ENCODE measurements at places on chromosomes 2 and 18.
A peak's percentile ranks its signal among the peaks of the same experiment; 100 is the strongest.

DNA sequence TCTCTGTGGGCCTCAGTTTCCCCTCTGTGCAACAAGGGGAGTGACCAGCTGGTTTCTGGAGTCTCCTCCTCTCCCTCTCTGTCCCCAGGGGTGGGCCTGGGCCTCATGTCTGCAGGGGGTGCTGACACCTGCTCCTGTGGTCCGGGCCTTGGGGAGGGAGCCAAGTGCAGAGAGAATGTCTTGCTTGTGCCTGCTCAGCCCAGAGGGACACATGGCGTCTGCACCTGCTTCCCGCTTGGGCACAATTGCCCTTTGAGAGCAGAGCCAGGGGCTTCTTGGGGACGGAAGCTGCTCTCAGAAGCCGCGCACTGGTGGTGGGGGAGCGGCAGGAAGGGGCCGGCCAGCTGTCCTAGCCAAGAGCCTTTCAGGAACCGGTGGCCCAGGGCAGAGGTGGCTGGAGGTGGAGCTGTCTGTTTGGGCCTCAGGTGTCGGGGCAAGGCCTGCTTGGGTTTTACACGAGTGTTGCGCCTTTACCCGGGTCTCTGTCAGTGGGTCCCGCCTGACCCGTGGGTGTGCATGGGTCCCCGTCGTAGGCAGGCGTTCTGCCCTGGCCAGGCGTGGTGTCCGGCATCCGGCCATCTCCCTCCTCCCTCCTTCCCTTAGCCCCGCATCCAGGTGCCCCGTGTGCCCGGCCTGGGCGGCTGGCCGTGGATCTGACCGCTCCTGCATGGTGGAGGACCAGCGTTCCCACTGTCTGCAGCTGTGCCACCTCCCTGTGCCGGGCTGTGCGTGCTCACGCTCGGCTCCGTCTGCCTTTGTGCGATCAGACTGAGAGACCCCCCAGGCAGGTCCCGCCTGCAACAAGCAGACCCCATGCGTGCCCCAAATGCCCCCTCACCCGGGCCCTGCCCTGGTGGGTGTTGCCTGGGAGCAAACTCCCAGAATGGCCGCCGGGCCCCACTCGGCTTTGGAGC, 4.0 kb downstream of the NEU4 start:
- no peak for DNase-seq

DNA sequence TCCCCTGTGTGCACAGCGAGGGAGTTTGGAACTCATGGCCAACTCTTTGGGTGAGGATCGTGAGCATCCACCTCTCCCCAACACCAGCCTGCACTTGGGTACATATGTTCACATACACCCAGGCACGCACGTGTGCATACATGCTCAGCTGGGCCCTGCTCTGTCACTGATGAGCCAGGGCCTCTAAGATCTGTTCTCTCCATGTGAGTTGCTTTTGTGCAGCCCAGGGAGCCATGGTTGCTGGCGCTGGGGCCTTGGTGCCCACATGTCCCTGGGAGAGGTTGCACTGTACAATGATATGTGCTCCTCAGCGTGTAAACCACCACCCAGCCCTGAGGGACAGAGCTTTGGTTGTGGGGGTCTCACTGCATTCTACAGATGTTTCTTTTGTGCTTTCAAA, 44.1 kb downstream of the KLHL29 start:
- no peak for DNase-seq

DNA sequence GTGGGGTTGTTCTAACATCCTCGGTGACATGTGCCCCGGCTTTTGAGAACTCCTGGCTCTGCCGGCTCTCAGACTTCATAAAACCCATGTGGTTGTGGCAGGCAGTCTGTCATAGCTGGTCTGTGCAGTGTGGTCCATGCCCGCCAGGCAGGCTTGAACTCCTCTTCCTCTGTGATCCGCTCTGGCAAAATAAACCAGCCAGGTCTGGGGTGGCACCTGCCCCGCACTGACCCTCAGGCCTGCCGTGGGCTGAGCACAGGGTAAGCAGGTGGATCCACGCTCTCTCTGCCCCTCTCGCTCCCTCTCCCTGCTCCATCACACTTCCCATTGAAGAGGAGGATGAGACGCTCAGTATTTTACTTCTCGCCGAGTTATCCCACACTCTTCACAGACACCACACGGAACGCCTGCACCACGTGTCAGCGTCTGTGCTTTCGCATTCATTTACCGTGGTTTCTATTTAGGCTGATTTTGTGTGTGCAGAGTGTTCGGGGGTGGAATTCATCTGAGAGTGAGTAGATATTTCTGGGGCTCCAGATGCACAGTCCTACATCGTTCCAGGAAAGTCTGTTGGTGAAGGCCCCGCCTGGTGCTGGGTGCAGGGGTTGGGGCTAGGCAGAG, 56.4 kb downstream of the RTP5 start:
- no peak for DNase-seq

DNA sequence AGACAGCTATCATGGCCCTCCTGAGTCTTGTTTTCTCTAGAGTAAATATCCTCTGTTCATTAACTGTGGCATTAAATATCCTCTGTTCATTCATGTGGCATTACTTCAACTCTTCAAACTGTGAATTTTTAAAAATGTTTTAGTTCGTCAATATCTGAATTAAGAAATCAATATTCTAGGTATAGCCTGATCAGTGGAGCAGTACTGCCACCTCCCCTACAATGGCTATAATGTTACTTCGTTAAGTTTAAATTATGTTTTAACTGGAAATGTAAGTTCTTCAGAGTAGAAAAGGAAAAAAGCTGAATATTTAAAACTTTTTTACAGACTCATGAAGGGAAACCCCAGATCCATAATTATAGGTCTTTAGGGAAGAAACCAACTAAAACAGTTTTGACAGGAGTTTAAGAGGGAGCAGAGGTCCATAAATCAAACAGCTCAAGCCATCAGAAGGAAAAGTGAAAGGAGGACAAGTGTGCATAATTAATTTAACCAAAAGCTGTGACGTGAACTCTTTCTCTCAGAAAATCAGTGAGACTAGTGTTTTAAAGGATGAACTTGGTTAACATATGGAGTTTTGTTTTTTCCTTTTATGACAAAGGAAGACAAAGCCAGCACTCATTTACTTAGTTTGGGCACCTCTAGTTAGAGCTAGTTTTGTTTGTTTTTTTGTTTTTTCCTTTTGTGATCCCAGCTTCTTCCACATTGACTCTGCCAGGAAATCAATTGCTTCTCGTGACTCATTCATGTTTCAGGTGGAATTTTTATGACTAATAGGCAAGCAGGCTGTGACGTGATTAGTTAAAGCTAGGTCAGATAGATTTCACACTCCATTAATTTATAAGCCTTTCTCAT, 44.9 kb downstream of the RBBP8 start:
- DNase-seq, result no peak

DNA sequence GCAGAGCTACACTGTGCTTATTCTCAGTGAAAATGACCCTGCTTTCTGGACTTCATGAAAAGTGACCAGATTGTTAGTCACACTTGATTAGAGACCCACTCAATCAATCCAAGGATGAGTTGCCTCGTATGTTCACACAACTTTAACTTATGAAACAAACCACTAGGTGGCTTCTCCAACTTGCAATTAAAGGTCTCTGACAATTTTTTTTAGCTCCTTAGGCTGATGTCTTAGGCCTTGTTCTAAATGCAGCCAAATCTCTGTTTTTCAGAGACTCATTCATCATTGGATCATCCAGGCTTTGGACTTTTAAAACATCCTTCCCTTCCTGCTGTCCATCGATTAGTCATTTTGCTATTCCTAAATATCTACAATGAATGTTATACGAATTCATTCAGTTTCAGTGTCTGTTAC, 63.4 kb downstream of the MREG start:
- peak; percentile 40 for DNase-seq

- DNase-seq, result no peak
Observed at GRCh38 chr2:119751706-119752105, 8.0 kb upstream of the PTPN4 start.

DNA sequence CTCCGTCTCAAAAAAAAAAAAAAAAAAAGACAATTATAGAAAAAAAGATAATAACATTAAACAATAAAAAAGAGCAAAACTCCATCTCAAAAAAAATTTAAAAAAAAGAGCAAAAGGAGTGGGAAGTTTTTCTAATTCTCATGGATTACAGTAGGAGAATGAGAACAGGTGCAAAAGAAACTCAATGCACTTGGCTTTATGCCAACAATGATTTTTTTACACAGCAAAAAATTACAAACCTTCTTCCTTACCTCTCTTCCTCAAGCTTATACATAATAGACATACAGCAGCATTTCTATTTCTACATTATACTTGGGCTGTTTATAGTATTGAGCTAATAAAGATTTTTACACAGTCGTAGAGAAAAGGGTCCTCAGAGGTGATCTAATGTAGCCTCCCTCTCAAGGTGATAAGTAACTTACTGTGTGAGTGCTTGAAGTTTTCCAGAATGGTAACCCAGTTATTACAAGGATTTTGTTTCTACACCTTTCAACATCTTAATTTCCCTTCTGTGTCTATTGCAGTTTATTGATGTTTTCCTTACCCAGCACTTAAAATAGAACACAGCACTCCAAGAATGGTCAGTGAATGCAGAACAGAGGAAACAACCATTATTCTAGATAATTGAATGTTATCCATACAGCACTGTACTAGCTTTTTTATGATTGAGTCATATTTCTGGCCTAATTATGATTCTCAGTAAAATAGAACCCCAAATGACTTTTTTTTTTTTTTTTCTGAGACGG, 34.9 kb upstream of the RNF138 start:
- DNase-seq, result no peak

DNA sequence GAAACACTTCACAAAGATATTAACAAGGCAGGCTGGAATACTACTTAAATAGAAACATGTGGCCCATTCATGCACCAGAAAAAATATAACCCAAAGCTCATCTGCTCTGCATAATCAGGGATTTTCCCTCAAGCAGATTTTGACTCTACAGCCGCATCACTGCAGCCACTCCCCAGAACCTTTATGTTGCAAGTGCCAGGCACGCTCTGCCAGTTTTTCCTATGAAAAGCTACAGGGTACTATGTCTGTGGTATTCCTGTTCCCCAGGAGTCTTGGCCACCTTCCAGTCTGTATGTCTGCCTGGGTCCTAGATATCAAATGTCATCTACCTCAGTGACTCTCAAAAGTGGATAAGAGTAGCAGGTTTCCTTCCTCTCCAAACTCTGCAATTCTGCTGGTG, 3.8 kb downstream of the COA5 start:
- no peak for DNase-seq

DNA sequence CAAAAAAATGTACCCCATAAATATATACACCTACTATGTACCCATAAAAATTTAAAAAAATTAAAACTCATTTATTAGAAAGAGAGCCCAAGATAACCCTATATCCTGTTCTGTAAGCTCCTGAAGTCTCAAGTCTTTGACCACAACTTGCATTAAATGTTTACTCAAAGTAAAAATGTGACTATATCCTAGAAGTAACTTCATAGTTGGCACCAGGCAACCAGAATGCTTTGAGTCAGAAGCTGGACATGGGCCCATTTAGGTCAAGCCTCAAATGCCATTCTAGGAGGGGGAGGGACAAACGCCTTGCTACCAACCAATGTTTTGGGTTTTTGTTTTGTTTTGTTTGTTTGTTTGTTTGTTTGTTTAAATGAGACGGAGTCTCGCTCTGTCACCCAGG, 9.3 kb upstream of the TBC1D8 start:
- no peak for DNase-seq

DNA sequence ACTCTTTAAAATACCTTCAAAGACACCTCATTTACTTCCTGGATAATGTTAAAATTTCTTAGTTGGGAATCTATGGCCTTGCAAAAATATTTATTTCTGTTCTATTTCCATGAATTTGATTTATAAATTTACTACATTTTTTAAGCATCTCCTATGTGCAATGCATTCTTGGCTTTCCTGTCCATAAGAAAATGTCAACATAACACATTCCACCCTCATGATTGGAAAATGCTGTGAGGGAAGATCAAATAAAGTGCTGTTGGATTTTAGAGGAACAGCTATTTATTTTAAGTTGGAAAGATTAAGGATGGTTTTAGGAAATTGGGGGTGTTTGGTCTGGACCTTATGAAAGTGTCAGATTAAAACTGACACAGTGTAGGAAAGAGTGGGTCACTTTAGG, 45.4 kb upstream of the MC4R start:
- no peak for DNase-seq

DNA sequence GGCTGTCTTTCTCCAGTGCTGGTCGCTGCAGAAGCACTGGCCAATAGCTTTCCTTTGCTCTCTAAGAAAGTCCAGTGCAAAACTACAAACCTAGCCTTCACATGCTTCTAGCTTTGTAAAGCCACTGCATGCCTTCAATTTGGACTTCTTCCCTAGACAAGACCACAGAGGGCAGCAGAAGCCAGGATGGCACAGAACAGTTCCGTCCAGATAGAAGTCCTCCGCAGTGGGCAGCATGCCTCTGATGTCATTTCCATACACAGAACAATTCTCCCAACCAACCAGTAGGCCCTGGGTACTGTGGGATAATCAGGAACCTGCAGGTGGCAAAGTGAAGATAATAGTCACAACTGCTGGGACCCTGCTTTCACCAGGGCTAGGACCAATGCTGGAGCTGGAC, 3.3 kb downstream of the ST6GAL2 start:
- no peak for DNase-seq

DNA sequence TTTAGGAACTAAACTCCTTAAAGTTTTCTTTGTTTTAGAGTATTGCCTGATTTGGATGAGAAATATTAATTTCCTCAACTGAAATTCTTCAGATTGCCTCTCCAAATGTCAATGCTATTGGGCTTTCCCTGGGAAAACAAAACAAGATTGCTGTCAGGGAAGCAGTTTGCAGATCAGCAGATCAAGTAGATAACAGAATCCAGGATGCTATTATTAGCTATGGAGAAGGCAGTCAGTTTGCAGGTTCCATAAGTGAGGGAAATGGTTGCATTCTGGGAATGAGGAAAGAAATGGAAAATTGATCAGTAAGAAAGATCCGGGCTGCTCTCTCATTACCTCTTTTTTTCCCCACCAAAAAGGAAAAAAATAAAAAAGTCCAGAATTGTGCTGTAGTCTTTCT, 11.0 kb downstream of the LINC00305 start:
- no peak for DNase-seq

- no peak for DNase-seq
Observed at GRCh38 chr2:139000131-139000785, 220.1 kb upstream of the NXPH2 start.

- DNase-seq, result no peak
Observed at GRCh38 chr2:8573942-8574195, 108.0 kb upstream of the ID2 start.

DNA sequence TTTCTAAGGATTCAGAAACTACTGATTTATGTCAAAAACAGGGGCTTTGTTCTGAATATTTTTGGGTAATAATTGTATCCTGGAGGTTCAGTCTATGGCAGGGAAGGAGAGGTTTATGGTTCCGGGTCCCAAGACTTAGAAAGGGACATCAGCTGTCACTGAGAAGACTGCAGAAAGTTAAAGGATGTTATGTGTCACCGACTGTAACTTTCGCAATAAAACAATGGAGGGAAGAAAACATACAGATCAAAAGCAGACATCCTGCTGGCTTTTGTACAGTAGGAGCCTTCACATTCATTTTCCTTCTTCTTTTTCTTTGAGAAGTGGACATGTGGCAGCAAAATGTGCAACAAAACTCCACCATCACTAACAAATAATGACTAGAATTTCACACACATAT, 900.7 kb upstream of the SOX11 start:
- no peak for DNase-seq

DNA sequence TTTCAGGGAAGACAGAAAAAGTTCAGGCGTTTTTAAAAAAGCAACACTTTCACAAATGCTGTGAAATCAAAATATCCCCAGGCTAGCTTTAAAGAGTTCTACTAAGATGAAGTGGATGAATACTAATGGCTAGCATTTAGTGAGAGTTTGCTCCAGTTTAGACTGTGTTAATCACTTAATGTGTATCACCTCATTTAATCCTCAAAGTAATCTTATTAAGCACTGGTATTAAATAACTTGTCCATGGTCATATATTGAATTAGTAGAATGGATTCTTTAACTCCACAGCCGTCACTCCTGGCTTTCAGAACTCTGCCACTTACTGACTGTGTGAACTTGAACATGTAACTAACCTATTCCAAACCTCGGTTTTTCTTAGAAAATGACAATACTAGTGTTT, 66.0 kb downstream of the CABYR start:
- DNase-seq, result no peak

Data from NCI-H526 (cell line).